ENCODE measurements at places on chromosomes 5 and 9. TPM values are rescaled to one million over a fixed set of nuclear protein-coding genes. Genes with fewer than 3 reads are reported as not detected.

Gene DIPK1B
- 0.77 TPM for total RNA-seq

Gene FGD3
- not detected for total RNA-seq

Gene IRX1
- not detected for total RNA-seq

Gene ELOVL7
- under 0.01 TPM for total RNA-seq

Gene SELENOP
- 809 TPM for total RNA-seq

Gene SPATA31D4
- total RNA-seq: not detected

Gene PDE6A
- total RNA-seq: under 0.01 TPM

Gene TAS2R1
- total RNA-seq: not detected

Gene IFNA21
- total RNA-seq: not detected

Gene ADRA1B
- 0.26 TPM for total RNA-seq

Gene OR1Q1
- total RNA-seq: not detected

Gene TEX48
- total RNA-seq: not detected

Gene CCL27
- not detected for total RNA-seq

Gene PAEP
- not detected for total RNA-seq

Gene HACD4
- 12.3 TPM for total RNA-seq

Gene SETX
- total RNA-seq: 78.3 TPM

Gene KYAT1
- 7.4 TPM for total RNA-seq

Gene ENTPD2
- under 0.01 TPM for total RNA-seq

Gene GLDC
- 0.51 TPM for total RNA-seq

Gene RNF183
- total RNA-seq: not detected

Gene TAF11L5
- not detected for total RNA-seq

Gene PCDHGB7
- 13.6 TPM for total RNA-seq
